ENCODE measurements at places on chromosomes 2 and 18.
A peak's percentile ranks its signal among the peaks of the same experiment; 100 is the strongest.

GRCh38 chr18:2716394-2717326 lies 61.1 kb downstream of the SMCHD1 start:
- no peak for DNase-seq

DNA sequence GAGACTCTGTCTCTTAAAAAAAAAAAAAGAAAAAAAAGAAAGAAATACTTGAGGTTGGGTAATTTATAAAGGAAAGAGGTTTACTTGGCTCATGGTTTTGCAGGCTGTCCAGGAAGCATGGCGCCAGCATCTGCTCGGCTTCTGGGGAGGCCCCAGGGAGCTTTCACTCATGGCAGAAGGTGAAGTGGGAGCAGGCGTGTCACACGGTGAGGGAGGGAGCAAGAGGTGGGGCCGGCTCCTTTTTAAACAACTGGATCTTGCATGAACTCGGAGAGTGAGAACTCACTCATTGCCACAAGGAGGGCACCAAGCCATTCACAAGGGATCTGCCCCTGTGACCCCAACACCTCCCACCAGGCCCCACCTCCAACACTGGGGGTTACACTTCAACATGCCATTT lies 30.6 kb downstream of the CYP26B1 start:
- DNase-seq: no peak

DNA sequence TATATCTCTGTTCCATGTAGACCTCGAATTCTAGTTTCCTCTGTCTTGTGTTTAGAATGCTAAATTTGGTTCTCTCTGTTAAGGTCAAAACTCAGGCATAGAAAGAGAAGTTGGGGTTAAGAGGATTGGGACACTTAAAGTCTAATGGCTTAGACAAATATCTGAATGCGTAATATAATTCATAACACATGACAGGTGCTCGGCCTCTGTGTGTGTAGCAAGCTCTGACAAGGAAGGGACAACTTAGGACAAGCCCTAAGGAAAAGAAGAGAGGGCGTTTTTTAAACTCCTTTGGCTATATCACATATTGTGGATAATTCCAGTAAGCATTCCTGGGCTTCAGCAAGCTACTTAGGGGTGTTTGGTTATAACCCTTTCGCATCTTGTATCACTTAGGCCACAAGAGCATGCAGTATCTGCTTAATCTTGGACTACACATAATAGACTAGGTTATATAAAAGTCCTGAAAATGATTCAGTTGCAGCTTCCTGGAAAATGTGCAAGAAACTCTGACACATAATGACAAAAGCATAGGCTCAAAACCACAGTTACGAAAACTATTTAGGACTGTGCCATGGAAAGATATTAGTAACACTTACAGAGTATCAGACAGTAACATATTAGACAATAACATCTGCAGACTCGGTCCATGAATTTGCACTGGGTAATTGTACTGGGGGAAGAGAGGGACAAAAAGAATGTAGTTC lies 16.1 kb upstream of the CREB1 start:
- DNase-seq: peak; percentile 80

DNA sequence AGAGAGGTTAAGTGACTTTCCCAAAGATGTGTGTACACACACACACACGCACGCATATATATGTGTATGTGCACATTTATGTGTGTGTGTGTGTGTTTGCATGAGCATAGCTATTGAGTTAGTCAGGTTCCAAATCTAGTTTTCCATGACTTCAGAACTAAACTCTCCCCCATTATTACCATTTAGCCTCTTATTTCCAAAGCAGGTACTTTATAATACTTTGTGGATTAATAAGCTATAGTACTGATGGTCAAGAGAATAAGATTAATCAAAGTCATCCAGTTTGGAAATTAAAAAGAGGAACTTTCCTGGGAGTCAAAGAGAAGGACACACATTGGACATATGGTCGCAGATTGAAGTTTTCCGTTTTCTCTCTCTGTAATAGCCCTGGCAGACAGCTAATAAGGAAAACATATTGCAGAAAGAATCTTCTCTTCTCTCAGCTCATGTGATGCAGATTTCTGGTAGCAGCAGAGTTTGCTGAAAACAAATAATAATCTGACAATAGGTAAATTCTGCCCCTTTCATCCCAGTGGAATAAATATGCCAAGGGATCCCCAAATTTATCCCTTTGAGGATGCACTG lies 410.9 kb upstream of the TCF4 start:
- DNase-seq: no peak

GRCh38 chr2:71043531-71044407 lies 24.7 kb upstream of the NAGK start:
- DNase-seq: no peak

Measured in inflammatory macrophage (primary cell).